Iris pigment epithelial cell (primary cell): ENCODE measurements at places on chromosomes 12 and 14.

DNA sequence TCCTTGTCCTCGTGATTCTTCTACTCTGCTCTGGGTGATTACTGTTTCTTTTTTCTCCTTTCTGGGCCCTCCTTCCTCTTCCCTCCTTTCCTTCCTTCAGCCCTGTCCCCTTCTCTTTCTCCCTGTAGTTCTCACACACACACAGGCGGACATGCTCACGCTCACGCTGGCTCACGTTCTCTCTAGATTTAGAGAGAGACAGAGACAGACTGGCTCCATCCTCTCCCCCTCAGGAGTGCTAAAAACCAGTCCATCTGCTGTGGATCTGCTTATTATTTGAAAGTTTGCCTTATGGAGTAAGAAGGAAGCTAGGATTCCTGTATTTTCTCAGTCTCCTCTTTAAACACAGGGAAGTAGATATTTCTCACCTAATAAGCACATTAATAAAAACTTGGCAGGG, 48.1 kb downstream of the KCNA1 start:
- DNase-seq: no peak

- peak; percentile 87 for DNase-seq
Measured at GRCh38 chr12:47236109-47236714, 156.5 kb upstream of the AMIGO2 start.

GRCh38 chr12:3680919-3681594, 71.9 kb downstream of the CRACR2A start:
- DNase-seq: peak; percentile 54

DNA sequence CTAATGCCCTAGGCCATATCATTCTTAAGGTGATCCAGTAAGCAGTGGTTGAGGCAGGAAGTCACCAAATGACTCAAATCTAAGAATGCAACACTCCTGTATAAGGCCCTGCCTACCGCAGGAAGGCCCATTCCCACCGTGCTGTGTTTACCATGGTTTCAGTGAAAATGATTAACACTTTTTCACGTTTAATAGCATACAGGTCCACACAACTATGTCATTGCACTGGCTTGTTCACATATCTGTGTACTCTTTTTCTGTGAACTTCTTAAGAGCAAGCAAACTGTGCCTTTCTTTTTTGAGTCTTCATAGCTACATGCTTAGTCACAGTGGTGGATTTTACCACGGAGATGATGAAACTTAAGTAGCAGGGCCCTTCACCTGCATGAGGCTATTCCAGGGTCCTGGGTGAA, 214.9 kb downstream of the CNTN1 start:
- DNase-seq: peak; percentile 55

GRCh38 chr14:104112113-104112505, 26.3 kb upstream of the KIF26A start:
- DNase-seq: no peak

DNA sequence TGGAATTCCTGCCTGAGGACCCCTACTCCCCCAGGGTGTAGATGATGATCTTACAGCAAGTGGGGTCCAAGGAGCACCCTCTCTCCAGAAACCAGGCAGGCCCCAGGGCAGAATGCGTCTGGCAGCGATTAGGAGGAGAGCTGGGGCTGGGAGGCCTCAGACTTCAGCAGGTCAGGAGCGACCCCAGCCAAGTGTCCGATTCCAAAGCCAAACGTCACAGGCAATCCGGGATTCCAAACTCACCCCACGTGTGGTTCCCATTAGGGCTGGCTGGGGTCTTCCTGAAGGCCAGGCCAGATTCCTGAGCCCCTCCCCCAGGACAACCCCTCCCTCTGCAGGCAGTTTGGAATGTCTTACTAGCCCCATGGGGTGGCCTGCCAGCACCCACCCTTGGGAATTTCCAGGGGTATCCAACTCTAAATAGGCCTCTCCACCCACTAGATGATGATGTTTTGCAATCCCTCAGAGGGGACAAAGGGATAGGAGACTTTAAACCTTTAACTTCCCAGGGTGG, 17.3 kb upstream of the FIGNL2 start:
- DNase-seq: no peak

DNA sequence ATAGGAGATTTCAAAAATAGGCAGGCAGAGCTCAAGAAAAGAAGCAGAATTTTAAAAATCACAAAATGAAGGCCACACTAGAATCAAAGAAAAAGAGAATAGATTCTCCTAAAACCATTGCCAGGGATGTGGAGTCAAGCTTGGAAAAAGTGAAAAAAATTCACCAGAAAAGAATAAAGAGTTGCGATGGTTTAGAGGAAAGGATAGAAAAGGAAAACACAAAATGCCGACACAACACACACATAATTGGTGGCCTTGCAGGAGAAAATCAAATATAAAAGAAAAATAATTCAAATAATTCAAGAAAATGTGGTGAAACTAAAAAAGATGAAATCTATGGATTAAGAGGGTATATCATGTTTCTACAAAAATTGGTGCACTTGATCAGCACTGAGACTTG, 181.6 kb upstream of the C14orf180 start:
- DNase-seq: no peak

GRCh38 chr12:79453820-79454219, 236.9 kb downstream of the PAWR start:
- peak; percentile 13 for DNase-seq

GRCh38 chr14:68514608-68515194, 278.2 kb downstream of the ZFP36L1 start:
- DNase-seq: no peak

- no peak for DNase-seq
Measured at GRCh38 chr12:12821975-12822374, 8.8 kb downstream of the DDX47 start.

GRCh38 chr14:102902086-102902485, 20.4 kb upstream of the AMN start:
- DNase-seq: no peak

DNA sequence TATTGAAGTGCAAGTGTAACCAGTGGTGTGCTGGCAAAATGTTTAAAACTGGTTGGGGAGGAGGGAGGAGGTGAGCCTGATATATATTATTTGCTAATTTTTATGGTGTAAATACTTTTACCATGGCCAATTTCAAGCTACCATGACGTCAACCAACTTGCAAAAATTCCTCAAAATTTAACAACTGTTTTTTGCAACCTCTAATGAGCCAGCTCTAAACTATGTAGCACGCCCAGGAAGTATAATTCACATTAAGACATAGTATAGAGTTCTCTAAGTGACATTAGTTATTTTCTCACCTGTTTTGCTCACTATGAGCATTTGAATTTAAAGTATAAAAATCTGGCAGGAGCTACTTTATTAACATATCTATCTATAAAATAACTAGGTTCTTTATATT, 41.4 kb downstream of the ATL1 start:
- DNase-seq: peak; percentile 56
